ENCODE measurements at places on chromosomes 4 and X. TPM values are rescaled to one million over a fixed set of nuclear protein-coding genes. Genes with fewer than 3 reads are reported as not detected.

The TMEM255A gene
- 0.16 TPM for total RNA-seq

The AMER1 gene
- total RNA-seq: 5.5 TPM

The PNMA5 gene
- total RNA-seq: not detected

The BEX4 gene
- total RNA-seq: 20.9 TPM

The KLB gene
- total RNA-seq: not detected

The ANXA10 gene
- total RNA-seq: not detected

The CNKSR2 gene
- total RNA-seq: 4.3 TPM

The SMIM10L2A gene
- 0.73 TPM for total RNA-seq

The MAGEA10 gene
- not detected for total RNA-seq

The LAMTOR3 gene
- total RNA-seq: 35.9 TPM

The WWC2 gene
- total RNA-seq: 40.4 TPM

The MSL3 gene
- total RNA-seq: 21.7 TPM

The C4orf46 gene
- total RNA-seq: 14.4 TPM

The RBMXL3 gene
- total RNA-seq: not detected

The ENPP6 gene
- not detected for total RNA-seq

The COL25A1 gene
- total RNA-seq: 4.1 TPM

The ZAR1 gene
- not detected for total RNA-seq

The PDLIM3 gene
- total RNA-seq: 0.12 TPM

The GPAT3 gene
- total RNA-seq: 1.3 TPM

The NPY5R gene
- total RNA-seq: not detected

The ATP1B4 gene
- not detected for total RNA-seq
